ENCODE measurements at places on chromosomes 12 and 14.

- peak; percentile 44 for DNase-seq
Measured at GRCh38 chr14:78836777-78837176, 666.6 kb downstream of the NRXN3 start.

DNA sequence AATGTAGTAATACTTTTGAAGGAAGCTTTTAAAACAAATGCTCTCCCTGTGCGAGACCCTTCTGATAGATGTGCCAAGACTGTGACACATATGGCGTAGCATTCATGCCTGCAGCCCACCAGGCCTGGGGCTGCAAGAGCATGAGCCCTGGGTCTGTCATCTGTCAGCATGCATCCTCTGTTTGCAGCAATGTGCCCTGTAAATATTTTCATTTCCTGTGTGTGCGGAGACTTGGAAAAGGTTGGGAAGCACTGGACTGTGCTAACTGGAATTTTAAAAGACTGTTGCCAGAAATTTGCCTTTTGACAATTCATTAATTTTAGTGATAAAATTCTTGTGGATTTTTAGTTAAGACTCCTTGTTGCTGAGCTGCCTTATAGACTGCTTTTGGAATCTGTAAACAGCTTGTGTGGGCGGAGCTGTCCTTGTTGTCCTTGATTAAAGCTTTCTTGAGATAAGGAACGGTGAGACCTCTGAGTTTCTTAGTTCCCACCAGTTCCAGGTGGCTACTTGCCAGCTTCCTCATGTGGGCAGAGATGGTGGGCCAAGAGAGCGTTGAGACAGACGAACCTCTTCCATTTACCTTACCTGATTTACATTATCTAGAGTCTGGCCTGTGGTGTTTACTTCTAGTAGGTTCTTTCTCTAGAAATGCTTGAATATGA is 23.4 kb downstream of the MARK3 start:
- no peak for DNase-seq

DNA sequence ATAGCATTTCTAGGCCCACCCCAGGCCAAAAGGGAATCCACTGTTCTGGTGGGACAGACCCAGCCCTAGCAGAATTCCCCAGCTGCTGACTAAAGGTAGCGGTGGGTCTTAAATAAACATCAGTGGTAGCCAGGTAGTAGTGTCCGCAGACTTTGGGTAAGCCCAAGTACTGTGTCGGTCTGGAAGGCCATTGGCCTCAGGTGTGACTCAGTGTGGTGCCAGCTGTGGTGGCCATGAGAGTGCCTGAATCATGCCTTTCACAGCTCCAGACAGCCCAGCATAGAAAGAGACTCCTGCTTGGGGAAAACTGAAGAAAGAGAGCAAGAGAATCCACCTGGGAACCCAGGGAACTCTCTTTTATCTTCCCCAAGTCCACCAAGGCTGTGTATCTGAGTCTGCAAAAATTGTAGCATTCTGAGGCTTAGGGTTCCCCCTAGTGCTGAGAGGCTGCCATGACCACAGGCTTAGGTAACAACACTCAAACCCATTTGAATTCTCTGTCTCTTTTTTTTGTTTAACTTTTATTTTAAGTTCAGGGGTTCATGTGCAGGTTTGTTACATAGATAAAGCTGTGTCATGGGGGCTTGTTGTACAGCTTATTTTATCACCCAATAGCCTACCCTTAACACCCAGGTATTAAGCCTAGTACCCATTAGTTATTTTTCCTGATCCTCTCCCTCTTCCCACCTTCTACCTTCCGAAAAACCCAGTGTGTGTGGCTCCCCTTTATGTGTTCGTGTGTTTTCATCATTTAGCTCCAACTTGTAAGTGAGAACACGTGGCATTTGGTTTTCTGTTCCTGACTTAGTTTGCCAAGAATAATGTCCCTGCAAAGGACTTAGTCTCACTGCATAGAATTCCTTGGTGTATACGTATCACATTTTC is 16.7 kb upstream of the CD163L1 start:
- peak; percentile 59 for DNase-seq

- no peak for DNase-seq
Measured at GRCh38 chr12:56330936-56331490, 2.8 kb downstream of the PAN2 start.

GRCh38 chr14:73786636-73787485 is 64.8 kb upstream of the PTGR2 start:
- no peak for DNase-seq

DNA sequence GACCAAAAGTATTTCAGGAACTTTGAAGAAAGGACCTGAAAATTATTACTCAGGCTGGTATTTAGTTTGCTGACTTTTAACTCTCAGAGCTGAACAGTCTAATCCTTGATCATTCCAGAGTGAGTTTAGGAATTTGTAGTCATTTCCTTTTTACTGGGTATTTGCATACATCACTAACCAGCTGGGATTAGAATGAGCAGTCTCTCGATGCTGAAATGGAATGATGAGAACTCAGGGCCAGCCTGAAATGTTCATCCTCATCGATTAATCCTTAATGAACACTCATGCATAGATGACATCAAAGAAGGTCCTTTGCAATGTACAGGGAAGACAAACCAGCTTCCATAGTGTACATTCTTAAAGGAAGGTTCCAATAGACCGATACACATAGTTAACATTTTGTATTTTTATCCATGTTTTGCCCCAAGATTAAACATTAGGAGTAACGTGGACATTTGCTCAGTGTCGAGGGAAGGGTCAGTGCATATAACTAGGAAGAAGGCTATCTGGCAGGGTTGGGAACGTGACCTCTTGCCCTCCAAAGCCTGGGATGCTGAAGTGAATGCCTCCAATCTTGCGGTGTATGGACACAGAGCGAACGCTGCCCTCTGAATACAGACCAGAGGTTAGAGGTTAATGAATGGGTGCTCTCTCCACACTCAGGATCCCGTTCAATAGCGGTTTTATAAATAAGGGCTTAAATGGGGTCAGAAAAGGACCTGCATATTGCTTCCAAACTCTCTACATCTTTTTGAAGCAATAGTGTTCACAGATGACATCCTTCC is 14.5 kb downstream of the FBXL14 start:
- peak; percentile 91 for DNase-seq

GRCh38 chr14:32779840-32780239 is 158.8 kb upstream of the NPAS3 start:
- no peak for DNase-seq

- peak; percentile 57 for DNase-seq
Measured at GRCh38 chr14:64760146-64760755, 56.0 kb downstream of the PLEKHG3 start.

DNA sequence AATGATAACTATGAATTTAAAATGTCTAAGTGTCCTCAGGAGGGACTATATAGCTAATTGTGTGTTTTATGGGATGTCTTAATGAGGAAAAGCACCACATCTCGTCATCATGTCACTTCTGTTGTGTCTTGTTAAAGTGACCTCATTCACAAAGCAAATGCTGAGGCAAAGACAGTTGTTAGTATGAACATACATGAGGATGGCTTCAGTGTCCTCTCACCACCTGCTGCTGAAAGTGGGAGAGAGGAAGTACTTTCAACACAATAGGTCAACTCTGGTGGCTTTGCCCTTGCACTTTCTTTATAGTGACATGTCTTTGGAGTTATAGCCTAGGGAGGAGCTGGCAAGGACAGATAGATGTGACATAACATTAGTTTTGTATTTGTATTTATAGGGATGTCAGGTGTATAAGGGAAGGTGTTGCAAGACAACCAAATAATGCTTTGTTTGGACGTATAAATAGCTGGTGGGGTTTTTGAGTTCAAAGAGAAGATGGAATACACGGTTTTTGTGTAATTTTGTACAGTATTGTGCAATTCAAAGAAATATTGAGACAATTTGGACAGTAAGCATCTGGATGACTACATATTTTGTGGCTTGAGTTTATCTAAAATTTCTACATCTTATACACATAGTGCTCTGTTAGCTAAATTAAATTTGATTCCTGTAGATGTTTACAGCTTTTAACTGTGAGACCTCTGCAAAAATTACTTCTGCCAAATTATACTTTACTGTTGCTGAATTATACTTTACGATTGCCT is 131.7 kb upstream of the ATP2B1 start:
- DNase-seq = no peak

DNA sequence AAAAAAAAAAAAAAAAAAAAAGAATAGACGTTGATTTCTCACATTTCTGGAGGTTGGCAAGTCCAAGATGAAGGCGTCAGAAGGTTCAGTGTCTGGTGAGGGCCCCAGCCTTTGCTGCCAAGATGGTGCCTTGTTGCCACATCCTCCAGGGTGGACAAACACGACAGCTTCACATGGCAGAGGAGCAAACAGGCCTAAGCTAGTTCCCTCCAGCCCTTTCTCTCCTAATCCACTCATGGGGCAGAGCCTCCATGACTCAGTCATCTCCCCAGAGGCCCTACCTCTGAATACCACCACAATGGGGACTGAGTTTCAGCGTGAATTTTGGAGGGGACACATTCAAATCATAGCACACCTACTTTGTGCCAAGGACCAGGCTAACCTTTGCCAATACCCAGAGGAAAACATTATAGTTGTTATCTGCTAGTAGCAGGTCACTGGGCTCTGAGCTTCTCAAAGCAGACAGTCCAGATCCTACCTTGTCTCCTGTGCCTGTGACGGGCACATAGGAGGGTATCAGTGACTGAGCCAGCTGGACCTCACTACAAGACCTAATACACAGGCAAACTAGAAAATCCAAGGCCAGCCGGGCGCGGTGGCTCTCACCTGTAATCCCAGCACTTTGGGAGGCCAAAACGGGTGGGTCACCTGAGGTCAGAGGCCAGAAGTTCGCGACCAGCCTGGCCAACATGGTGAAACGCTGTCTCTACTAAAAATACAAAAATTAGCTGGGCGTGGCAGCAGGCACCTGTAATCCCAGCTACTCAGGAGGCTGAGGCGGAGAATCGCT is 10.5 kb upstream of the BCL11B start:
- no peak for DNase-seq

DNA sequence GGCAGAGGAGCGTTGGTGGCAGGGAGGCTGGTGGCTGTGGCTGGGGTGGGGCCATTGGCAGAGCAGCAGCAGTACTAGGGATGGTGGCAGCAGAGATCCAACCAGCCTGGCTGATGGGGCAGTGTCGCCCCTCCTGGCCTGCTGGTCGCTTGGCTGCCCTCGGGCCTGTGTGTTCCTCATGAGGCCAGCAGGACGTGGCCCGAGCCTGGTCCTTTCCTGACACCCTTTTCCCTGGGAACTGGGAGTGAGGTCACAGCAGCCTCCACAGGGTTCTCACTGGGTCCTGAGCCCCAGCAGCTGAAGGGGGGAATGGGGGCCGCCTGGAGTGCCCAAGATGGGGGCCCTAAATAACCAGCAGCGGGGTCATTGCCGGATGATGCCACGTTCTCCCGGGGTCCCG is 46.1 kb downstream of the KIF26A start:
- DNase-seq = no peak
